Activated CD8-positive, alpha-beta memory T cell treated with anti-CD3 and anti-CD28 coated beads, Interleukin-2, amount 10 ng/mL, durations not matched to agents 7 days and 5 days (primary cell): ENCODE measurements at places on chromosomes 2 and 18.

DNA sequence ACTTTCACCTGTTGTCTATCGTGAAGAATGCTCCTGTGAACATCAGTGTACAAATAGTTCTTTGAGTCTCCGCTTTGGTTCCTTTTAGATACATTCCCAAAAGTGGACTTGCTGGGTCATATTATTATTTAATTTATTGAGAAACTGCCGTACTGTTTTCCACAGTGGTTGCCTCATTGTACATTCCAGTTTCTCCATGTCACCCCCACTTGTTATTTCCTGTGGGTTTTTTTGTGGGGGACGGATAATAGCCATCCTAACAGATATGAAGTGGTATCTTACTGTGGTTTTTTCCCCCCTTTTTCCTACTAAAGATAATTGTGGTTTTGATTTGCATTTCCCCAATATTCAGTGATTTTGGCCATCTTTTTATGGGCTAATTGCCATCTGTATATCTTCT lies 53.8 kb downstream of the SMCHD1 start:
- DNase-seq, result no peak

DNA sequence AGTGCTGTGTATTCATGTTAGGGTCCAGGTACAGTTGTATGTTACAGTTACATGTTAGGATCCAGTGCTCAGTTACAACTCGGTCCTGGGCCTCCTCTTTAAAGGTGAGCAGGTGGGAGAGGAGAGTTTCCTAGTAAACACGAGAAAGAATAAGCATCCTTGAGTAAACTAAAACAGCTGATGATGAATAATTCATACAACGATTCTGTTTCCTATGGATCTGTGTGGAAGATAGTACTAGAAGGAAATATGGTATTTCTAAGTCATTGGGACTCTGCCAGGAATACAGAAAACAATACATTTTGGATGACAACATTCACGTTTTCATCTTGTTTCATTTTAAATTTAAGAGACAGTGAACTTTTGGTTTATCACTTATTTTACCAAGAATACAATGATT lies 29.5 kb downstream of the SNTG2 start:
- DNase-seq, result no peak

DNA sequence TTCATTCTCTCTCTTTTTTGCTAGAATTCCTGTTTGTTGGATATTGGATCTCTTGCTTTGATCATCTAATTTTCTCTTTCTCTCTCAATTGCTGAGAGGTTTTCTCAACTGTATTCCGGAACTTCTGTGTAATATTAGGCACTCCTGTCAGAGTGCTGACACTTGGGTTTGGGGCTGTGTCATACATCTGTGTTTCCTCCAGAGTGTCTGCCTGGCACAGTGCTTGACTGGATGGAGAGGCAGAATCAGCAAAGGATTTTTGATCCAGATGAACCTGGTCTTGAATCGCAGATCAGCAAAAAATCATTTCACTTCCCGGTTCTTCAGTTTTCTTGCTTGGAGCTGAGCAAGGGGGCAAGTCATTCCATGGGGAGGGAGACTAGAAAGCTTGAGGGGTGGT lies 87.7 kb upstream of the CXCR4 start:
- DNase-seq, result no peak

DNA sequence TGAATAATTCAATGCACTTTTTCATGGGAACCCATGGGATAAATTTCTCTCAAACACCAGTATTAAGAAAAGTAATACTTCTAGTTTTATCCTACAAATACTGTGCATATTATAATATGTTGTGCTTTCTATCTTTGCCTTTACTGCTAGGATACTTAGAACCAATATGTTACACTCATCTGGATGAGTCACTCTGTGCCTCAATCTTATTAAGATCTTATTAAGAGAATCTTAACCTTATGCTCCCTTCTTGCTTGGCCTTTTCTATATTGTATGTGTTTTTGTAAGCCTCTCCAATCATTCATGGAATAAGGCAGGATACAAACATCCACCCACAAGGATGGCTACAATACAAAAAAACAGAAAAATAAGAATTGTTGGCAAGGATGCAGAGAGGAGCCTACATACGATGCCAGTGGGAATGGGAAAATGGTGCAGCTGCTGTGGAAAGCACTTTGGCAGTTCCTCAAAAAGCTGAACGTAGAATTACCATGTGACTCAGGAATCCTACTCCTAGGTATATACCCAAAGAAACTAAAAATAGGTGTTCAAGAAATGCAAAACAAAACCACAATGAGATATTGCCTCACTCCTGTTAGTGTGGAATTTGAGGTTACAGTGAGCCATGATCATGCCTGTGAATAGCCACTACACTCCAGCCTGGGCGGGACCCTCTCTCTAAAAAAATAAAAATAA lies 10.7 kb upstream of the TWSG1 start:
- DNase-seq, result no peak

- no peak for DNase-seq
Observed at GRCh38 chr2:133434959-133435668, 133.1 kb downstream of the NCKAP5 start.

DNA sequence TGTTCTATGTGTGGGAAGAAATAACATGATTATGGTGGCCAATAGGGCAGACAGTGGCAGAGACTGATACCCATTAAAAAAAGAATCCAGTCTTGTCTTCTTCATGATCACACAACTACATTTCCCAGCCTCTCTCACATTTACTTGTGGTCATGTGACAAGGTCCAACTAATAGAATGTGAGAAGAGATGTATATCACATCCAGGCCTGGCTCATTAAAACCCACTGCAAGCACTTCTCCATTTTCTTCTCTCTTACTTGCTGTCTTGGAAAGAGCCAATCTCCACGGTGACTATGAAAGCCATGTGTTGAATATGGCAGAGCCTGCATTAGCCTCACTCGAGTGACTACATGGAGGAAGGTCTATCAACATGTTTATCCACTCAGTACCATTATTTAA lies 306.2 kb upstream of the ZEB2 start:
- DNase-seq, result no peak

- DNase-seq, result no peak
Observed at GRCh38 chr18:48347756-48348326, 61.3 kb downstream of the ZBTB7C start.
